ENCODE measurements at places on chromosomes 7 and 10.
A peak's percentile ranks its signal among the peaks of the same experiment; 100 is the strongest.

DNA sequence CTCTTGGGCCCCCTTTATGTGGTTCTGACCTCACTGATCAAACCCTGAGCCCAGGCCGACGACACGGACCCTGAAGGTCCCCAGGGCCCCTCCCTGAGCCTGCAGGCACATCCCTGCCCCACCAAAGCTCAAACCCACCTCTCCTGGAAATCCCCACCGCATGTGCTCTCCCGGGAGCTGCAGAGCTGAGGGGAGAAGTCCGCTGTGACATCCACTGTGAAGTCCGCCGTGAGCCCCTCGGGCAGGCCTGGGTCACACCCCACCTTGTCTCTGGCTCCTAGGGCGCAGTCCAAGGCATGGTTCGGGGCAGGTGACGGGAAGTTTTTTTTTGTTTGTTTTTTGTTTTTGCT, 100.2 kb downstream of the MICALL2 start:
- DNase-seq: no peak

DNA sequence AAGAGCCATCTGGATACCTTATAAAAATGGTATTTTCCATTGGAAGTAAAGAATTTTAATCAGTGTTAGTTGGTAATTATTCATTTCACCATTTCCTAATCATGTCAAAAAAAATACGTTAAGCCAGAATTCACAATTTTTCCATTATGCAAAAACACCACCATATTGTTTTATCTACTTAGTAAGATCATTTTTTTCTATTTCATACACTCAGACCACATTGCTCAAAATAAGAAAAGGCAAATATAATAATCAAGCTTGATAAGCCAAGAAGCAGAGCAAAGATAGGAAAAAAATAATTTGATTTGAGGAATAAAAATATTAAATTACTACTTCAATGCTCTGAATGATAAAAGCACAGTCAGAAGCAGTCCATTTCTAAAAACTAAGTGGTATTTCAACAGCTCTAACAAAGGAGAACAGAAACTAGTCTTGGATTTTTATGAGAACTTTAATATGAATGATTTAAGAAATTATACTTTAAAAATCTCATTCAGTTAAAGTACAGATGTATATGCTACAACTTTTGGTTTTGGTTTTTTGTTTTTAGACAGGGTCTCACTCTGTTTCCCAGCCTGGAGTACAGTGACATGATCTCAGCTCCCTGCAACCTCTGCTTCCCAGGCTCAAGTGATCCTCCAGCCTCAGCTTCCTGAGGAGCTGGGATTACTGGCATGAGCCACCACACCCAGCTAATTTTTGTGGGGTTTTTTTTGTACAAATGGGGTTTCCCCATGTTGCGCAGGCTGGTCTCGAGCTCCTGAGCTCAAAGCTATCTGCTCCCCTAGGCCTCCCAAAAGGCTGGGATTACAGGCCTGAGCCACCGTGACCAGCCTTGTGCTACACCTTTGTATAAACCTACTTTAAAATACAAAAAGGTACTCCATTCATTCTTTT, 46.6 kb downstream of the LRRN3 start:
- no peak for DNase-seq

GRCh38 chr10:102702742-102703141, 11.5 kb downstream of the ARL3 start:
- DNase-seq: no peak

- no peak for DNase-seq
Observed at GRCh38 chr7:8094164-8095140, 125.9 kb downstream of the GLCCI1 start.

GRCh38 chr10:131888186-131888604, 12.6 kb upstream of the PPP2R2D start:
- no peak for DNase-seq

DNA sequence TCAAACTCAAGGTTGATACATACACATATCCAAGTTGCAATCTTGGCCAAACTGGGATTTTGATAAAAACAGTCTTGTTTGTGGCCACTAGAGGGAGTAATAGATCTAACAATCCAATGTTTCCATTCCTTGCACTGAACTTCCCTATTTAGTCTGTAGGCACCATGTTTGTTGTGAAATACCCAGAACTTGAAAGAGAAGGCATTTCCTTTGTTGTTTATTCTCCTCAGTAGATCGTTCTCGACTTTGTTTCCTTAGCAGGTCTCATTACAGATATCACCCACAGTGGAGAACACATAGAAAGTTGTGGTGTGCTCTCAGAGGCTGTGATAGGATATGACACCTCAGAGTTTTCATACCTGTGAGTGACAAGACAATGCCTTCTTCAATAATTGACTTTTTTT, 70.3 kb upstream of the MXI1 start:
- DNase-seq: peak; percentile 86

- no peak for DNase-seq
Observed at GRCh38 chr10:98390406-98390805, 24.6 kb downstream of the PYROXD2 start.

DNA sequence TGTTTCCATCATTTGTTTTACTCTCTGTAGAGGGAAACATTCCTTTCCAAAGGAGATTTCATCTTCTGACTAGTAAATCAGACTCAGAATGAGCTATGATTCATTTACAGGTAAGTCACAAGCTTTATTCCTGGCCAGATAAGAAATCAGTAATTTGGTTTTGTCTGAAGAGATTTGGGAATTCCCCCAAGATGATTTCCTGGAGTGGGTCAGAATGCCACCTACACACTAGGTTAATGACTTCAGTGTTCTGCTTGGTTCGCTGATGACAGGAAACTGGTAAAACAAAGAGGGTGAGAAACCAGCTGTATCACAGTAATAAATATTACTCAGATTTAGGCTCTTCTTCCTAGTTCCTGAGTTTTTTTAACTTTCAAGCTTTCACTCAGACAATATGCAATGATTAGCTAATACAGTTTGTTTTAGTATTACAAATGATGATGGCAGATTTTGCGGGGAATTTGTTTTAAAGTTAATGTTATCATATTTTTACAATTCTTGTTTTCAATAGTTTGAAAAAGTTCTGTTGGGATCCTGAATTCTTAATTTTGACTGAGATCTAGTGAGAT, 8.3 kb upstream of the ASZ1 start:
- no peak for DNase-seq

GRCh38 chr7:16916105-16916639, 34.4 kb upstream of the AGR3 start:
- DNase-seq: no peak

DNA sequence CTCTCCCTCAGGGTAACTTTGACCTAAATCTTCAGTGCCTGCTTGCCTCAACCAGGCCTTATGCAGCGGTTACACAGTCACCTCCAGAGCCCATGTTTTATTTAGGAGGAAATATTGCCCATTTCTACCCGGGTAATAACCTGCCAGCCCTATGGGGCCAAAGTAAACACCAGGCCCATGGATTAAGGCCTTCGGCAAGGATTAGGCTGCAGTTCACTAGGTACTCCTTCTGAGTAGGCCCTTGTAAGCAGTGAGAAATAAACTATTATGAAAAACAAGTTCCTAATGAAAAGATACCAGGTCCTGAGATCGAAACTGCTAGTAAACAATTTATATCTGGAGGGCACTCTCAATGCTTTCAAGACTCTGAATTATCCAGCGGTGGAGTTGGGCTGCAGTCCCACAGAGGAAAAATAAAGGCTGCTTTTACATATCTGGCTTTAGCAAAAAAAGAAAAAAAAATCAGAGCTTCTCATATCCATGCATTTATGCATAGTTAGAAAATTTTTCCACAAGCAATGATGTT, 3.7 kb upstream of the HOXA10 start:
- no peak for DNase-seq

- DNase-seq: no peak
Observed at GRCh38 chr10:129631006-129631405, 164.0 kb downstream of the MGMT start.

DNA sequence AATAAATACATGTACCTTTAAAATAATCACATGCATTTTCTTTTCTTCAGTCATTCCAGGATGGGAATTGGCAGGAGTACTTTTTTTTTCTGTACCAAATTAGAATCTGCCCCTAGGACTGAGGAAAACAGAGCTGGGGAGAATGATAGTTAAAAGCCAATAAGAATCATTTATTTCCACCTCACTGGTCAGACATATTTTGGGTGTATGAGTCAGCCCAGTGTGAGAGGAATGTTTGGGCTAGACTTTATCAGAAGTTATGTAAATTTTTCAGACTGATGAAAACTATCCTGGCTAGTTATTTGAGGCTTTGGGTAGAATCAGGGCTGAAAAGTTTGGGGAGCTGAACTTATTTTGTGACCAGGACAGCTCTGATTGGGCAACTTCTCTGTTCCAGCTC, 303.1 kb upstream of the NPSR1 start:
- DNase-seq: no peak

DNA sequence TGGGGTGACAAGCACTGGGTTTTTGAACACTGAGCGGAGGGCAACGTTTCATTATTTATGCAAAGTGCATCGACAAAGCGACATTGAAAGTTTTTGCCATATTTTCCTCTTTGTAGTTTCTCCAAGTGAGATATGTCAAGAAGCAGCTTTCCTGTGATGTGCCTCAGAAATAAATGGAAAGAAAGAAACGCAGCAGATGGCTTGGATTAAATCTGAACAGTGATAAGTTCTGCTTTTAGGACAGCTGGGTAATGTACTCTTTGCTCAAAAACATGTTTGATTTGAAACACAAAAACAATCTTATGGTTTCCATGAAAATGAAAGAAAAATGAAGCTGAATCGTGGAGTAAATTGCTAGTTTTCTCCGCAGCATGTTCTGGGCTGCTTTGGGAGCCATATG, 166.3 kb downstream of the PTPRN2 start:
- DNase-seq: no peak

DNA sequence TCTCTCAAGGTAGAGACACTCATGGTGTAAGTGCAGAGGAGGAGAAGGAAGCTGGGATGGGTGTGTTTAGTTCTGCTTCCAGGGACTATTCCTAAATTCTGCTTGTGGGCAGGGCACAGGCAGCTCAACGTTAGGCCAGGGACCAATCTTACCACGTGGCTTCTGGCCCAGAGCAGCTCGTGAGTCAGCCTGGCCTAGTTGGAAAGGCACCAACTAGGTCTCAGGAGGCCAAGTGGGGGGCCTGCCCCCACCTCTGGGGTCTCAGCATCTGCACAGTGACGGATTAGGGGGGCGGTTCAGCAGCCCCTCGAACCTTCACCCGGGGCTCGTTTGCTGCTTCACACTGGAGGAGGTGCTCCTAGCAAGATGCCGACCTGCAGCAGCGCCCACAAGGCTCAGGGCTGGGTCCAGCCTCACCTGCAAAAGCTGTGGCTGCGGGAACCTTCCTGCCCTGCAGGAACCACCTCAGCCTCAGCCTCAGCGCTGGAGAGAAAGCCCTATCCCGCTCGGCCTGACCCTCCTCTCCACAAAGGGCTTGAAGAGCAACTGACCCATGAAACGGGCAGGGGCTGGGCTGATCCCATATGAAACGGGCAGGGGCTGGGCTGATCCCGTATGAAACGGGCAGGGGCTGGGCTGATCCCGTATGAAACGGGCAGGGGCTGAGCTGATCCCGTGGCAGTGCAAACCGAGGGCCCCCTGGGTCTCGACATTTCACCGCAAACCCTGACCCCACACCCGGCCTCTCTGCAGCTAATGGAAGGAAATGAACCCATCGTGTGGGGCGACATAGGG, 447.4 kb downstream of the DNAJB6 start:
- no peak for DNase-seq

DNA sequence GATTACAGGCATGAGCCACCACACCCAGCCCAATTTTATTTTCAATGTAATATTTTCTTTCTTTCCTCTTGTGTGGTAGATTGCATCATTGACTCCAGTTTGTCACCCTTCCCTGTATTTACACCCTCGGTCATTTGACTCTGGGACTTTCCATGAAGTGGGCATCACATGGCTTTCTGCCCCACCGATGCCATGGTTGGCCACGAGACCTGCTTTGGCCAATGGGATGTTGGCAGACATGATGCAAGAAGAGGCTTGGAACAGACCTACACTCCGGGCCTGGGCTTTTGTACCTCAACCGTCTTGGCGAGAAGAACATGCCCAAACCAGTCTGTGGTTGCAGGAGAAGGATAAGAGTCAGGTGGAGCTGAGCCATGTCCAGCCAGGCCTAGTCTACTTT, 38.8 kb upstream of the CACUL1 start:
- DNase-seq: no peak

DNA sequence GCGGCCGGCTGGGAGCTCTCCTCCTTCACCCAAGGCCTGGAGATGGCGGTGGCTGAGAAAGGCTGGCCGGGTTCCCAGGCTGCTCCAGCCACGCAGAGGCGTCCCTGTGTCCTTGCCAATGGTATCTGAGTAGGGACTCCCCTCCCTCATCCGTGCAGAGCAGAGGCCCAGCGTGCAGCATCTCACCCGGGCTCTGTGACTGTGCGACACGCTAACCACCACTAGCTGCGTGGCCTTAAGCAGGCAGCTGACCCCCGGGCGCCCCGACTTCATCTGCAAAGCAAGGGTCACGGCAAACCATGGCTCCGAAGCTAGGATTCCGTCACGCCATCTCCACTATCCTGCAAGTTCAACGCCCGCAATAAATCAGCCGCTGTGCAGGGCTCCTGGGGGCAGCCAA, 47.2 kb upstream of the TNRC18 start:
- no peak for DNase-seq

DNA sequence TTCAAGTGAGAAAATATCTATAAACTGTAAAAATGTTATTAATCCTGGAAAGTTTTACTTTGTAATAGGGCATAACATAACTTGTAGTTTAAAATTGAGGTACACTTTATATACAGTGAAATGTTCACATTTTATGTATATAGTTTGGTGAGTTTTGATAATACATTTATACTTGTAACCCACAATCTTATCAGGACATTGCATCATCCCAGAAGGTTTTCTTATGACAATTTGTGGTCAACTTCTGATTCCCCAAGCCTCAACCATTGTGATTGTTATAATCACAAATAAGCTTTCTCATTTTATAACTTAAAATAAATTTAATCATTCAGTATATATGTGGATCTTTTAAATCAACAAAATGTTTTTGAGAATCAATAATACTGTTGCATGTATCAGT, 151.1 kb downstream of the TFPI2 start:
- no peak for DNase-seq

DNA sequence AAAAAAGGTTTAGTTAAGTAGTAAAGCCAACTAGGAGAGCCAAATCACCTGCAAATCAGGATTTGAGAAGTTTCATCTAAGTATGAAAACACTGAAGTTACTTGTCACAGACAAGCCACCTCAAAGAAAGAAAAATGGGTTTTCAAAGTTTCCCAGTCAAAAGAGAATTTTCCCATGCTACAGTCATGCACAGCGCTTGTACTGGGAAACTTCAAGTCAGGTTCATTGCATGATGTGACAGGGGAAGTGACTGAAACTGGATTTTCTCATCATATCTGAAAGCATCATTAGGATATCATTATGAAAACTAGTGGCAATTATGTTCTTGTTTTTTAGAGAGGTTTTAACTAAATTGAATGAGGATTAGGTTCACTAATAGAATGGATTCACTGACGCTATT, 167.0 kb downstream of the SGMS1 start:
- DNase-seq: no peak

GRCh38 chr10:32489901-32490300, 44.0 kb downstream of the CCDC7 start:
- DNase-seq: no peak

DNA sequence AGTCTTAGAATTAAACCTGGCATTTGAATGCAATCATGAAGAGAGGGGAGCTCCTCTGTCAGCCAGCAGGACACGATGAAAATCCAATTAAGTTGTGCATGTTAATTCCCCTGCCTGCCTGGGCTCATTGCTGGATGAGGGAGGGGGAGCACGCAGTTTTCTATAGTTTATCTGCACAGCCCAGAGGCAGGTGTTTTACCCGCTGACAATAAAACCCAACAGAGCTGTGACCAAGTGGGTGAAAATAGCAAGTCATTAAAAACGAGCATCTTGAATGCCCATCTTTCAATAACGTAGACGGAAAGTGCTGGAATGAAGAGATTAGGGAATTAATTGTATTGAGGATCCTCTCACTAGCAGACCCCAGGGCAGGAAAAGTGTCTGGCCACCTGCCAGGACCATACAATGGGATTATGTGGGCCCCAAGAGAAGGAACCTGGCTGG, 100.1 kb upstream of the FAM20C start:
- no peak for DNase-seq
